Activated CD4-positive, alpha-beta memory T cell treated with anti-CD3 and anti-CD28 coated beads for 36 hours (primary cell): ENCODE measurements at places on chromosomes 1 and 21.

DNA sequence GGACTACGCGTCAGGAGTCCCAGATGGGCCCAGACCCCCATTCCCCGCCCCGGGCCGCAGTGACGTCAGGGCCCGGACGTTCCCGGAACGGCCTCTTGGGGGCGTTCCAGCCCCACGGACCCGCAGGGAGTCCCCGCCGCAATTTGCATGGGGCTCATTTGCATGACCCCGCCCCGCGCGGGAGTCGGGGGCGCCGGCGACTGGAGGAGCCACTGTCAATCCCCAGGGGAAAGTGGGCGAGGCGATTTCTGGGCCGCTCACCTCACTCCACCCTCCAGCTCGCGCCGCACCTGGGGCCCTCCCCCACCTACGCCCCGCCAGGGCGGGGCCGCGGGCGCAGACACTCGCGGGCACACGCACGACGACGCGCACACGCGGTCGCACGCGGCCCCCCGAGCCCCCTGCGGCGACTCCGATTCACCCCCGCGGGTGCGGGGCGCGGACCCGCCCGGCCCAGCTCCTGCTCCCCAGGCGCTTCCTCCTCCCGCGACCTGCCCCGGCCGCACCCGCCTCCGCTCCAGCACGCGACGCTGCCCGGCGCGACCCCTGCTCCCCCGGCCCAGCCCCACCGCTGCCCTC is 13.2 kb downstream of the AGRN start:
- peak; percentile 95 for DNase-seq

GRCh38 chr1:156155756-156156510 is 2.5 kb downstream of the SEMA4A start:
- DNase-seq, result no peak

- DNase-seq, result no peak
Measured at GRCh38 chr1:37723072-37723389, 30.7 kb downstream of the CDCA8 start.

GRCh38 chr1:17045634-17046333 is 8.0 kb downstream of the SDHB start:
- DNase-seq, result no peak

DNA sequence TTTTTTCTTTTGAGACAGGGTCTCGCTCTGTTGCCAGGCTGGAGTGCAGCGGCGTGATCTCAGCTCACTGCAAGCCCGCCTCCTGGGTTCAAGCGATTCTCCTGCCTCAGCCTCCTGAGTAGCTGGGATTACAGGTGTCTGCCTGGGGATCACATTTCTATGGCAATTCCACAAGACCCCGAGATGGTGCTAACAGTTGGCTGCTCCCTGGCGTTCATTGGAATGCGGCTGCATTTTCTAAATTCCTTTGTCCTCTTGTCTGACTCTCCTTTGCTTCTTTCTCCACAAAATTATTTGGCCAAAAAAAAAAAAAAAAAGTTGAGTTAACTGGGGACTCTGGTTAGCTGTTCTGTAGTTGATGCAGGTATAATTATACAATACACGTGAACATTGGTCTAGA is 176.4 kb downstream of the ETS2 start:
- DNase-seq, result no peak

GRCh38 chr1:43348809-43349593 is 9.8 kb upstream of the CDC20 start:
- DNase-seq, result peak; percentile 81

DNA sequence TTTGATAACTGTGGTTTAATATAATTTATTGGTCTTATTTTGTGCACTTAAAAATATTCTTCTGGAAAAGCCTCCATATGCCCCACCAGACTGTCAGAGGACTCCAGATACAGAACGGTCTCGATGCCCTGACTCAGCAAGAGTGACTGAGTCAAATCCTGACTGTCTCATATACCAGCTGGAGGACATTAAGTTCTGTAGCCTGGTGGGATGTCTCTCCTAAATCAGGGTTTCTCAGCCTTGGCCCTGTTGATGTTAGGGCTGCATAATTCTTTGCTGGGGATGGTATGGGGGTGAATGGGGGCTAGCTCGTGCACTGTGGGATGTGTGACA is 67.7 kb upstream of the TLR5 start:
- DNase-seq, result no peak

DNA sequence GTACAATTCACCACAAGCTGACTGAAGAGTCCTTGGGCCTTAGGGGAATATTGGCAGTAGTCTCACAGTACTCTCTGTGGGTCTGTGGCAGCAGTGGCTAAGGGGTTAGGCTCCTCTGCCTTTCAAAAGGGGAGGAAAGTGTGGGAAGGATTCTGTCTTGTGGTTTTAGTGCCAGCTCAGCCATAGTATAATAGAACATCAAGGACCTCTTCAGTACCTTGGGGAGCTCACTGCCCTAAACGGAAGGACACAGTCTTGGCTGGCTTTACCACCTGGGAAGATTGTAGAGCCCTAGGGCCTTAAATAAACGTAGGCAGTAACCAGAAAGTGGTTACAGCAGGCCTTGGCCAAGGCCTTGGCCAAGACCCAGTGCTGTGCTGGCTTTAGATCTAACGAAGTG is 265.7 kb downstream of the COL11A1 start:
- DNase-seq, result no peak

DNA sequence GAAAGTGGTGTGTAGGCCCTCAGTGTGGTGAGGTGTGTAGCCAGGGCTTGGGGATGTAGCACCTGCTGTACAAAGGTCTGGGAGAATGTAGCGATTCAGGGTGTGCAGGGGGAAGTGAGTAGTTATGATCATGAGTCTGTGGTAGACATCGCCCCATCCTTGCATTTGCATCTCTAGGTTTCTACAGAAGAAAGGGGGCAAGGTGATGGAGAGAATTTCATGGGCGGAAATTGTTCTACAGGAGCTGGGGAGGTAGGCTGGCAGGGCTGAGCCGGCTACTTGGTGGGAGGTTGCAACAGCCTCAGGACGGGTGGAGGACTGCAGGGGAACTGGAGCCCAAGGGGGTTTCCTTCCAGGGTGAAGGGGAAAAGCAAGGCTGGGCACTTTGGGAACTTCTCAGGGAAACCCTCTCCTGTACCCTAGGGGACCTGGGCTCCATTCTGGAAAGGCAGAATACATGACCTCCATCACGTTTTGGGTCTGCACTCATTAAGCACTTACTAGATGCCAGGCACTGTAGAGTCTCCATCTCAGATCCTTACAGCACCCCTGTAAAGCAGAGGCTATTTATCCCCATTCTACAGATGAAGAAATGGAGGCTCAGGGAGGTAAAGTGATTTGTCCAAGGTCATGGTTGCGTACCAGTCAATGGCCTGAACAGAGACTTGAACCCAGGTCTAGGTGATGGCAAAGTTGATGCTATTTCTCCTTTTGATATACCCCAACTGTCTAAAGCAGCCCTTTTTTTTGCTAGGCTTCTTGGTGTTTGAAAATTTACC is 14.5 kb upstream of the TNFRSF1B start:
- DNase-seq, result no peak

DNA sequence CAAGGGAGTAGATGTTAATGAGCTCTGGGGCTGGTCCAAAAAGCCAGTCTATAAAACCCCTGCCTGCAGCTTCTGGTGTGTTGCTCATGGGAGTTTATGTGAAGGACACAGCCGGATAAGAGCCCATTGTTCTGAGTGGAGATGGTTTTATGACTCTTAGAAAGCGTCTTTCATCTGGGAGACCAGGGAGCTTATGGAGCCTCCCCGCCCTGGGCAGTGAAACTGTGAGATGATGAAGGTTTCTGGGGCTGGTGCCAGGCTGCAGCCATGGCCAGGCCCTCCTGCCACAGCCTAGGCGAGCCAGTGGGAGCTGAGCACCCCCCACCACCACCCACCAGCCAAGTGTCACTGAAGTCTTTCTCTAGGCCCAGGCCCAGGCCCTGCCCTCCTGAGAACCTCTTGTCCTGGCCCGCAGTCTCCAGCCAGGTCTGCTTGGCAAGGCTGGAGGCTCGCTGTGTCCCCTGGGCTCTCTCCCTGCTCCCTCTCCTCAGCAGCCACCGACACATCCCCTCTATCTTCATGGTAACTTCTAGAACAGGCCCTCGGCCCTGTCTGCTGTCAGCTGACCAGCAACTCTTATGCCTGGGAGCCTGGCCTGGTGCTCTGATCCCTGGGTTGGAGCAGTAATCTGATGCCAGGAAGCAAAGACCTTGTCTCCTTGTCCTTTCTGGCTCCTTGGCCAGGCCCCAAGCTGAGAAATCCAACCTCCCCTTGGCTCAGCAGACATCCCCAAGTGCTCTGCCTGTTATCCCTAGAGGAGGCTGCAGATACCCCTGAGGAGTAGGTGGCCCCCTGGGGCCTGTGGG is 7.6 kb upstream of the ARHGEF10L start:
- no peak for DNase-seq

DNA sequence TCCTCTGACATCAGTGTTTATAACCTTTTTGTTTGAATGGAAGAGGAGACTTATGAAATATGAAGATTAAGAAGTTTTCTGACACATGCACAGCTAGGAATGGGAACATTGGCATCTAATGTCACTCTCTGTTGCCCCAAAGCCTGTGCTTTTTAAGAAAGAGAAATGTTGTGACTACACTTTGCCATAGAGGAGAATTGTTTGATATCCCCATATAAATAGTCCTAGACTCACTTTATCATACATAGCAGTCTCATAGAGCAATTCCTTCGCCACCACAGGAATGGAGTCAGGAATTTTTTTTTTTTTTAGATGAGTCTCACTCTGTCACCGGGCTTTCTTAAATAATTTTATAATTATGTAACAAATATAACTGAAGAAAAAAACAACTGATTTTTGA is 1.5 kb downstream of the KRTAP21-3 start:
- no peak for DNase-seq

- DNase-seq, result no peak
Measured at GRCh38 chr1:222991908-222992307, 151.1 kb downstream of the TLR5 start.

- DNase-seq, result no peak
Measured at GRCh38 chr1:188027613-188028012, 1198.9 kb downstream of the PLA2G4A start.

DNA sequence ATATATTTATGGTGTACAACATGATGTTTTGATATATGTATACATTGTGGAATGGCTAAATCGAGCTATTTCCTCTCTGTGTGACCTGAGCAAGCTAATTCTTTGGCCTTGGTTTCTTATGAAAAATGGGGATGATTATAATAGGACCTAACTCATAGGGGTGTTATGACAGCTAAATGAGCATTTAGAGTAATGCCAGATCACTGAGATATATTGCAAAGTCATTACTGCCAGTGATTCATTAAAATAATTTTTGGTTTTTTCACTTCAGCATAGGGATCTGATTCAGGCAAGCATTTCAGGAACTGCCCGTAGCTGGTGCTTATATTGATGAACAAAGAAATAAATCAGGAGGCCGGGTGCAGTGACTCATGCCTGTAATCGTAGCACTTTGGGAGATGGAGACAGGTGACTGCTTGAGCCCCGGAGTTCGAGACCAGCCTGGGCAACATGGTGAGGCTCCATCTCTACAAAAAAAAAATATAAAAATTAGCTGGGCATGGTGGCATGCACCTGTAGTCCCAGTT is 30.7 kb downstream of the DAB1 start:
- no peak for DNase-seq

- DNase-seq, result no peak
Measured at GRCh38 chr1:105122041-105122440, 1372.3 kb downstream of the AMY1C start.

- DNase-seq, result no peak
Measured at GRCh38 chr1:248114890-248115289, 19.9 kb downstream of the OR2L13 start.

GRCh38 chr1:19715334-19716203 is 50.9 kb downstream of the HTR6 start:
- DNase-seq, result peak; percentile 93

DNA sequence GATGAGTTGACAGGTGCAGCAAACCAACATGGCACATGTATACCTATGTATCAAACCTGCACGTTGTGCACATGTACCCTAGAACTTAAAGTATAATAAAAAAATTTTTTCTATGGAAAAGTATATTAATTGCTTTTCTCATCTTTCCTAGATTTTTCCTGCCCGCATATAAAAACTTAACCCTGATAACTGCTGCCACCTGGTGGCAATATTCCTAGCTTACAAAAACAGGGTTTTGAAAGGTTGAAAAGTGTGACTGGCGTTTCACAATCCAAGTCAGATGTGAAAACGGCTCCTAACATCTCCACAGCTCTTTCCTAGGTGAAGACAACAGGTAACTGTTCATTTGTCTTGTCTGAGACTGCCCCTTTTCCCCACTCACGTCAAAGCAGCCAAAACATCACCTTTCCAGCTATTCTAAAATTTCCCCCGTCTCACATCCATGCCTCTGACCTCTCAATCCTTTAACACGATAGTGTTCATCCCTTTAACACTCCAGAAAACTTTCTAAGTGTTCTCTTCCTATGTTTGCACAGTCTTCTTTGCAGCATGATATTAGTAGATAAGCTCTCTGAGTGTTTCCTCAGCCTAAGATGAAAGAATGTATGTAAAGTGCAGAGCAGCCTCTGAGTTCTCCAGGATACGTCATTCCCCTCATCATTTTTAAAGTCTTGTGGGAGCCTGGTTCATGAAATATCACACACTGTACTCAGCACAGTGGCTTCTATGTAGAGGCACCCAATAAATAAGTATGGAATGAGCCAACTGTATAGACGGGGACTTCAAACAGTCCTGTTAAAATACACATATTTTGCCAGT is 27.5 kb downstream of the OVGP1 start:
- peak; percentile 40 for DNase-seq

GRCh38 chr1:22207511-22208267 is 64.8 kb upstream of the WNT4 start:
- DNase-seq, result no peak

DNA sequence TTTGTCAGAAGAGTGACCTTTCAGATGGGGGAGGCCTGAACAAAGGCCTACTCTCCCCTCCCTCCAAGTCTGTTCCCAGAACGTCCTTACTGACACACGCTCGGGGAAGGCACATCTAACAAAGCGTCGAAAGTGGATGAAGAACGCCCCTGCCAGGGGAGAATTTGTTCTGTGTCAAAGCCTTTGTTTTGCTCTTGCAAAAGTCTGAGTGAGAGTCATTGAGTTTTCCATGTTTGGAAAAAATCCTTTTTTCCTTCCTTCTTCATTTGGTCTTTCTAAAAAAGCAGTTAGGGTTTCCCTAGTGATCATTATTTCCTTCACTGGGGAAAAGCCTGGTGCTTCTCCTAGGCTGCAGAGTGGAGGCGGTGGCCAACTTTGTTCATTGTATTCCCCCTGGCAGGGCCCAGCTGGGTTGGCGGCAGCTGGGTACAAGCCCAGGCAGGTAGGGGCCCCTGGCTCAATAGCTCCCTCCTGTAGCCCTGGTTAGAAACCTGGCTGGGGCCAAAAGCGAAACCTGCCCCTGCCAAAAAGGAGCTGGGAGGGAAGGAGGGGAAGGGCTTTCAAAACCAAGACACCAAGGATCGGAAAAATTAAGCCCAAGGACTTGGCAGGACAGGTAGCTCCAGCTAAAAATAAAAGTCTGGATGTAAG is 81.1 kb downstream of the ITPKB start:
- DNase-seq, result no peak
